HEK293T (cell line): ENCODE measurements at places on chromosomes 2 and 18.

DNA sequence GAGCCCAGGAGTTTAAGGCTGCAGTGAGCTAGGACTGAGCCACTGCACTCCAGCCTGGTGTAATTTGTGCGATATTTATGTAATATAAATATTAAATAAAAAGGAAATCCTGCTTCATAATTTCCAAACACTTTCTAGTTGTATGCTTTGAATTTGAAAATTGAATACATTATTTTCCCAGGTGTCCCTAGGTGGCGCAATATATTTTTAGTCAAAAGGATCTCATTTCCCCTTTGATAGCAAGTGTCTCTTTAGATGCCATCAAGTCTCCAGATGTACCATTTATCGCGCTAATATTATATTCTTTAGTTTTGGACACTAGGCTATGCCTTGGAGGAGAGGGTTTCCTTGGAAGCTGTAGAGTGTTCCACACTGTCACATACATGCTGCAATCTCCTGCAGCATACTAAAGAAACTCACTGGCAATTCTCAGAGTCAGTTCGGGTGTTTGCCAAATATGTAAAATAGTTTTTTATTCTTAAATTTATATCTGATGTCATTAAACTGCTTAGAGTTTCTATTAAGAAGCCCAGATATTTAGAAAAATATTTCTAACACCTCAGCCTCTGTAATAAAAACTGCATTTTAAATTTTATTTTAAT, 5.6 kb upstream of the WDR7 start:
- DNase-seq, result no peak

GRCh38 chr2:100260712-100261620, 61.3 kb downstream of the LONRF2 start:
- peak; percentile 63 for DNase-seq

- no peak for DNase-seq
These were observed at the start of gene ATP6V1B1 for GRCh38 chr2:70935468-70936164. Gene ATP6V1B1, plus strand, starts transcription at chr2:70935900. Its CDS starts 55 bp downstream, at chr2:70935955.

- no peak for DNase-seq
These were observed 9.9 kb downstream of the TNP1 start for GRCh38 chr2:216849987-216850386.

DNA sequence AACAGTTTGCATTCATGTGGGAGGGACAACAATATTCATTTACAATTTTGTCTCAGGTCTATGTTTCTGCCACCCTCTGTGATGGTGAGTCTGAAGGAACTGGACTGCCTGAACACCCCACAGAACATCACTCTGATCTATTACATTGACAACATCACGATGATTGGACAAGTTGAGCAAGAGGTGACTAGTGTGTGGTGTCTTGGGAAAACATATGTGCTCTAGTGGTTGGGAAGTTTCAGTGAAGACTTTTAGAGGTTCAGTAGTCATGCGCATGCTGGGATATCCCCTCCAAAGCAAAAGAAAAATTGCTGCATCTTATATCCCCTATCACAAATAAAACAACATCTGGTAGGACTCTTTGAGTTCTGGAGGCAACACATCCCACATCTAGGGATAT, 18.6 kb upstream of the CTLA4 start:
- no peak for DNase-seq

GRCh38 chr2:195594248-195594647, 62.8 kb upstream of the SLC39A10 start:
- DNase-seq, result no peak

- DNase-seq, result no peak
These were observed 29.2 kb downstream of the SMAD7 start for GRCh38 chr18:48921305-48922225.

- no peak for DNase-seq
These were observed 143.0 kb upstream of the SOX11 start for GRCh38 chr2:5548991-5549715.

GRCh38 chr2:236089271-236090026, 78.7 kb downstream of the GBX2 start:
- DNase-seq, result no peak

- DNase-seq, result no peak
These were observed 15.9 kb downstream of the MYO7B start for GRCh38 chr2:127551221-127551930.

DNA sequence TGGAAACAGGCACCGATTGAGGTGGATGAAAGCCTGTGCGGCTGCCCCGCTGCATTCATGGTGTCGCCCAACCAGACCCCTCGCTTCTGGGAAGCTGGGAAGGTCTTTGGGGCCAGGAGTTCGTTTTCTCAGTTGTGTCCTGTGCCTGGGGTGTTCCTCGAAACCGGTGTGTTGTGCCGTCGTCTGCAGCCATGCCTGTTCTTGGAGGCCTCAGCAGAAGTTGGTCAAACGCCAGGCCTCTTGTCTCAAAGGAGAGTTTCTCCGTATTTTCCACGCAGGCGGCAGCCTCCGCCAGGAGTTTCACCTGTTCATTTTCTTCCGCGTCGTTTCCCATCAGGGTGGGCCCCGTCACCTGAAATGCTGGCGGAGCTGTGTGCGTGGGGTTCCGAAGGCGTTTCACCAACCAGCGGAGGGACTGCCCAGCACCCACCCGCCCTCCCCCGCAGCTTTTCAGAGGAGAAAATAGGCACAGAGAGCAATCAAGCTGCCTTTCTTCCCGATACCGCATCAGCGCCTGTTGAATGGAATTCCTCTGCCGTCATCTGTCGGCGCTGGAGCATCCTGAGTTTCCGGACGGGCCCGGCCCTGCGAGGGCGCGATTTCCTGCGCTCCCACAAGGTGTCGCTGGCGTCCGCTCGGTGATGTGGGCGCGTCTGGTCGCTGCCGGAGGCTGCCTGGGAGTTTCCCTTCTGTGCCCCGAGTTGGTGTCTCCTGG, 17.0 kb upstream of the NFATC1 start:
- peak; percentile 75 for DNase-seq

DNA sequence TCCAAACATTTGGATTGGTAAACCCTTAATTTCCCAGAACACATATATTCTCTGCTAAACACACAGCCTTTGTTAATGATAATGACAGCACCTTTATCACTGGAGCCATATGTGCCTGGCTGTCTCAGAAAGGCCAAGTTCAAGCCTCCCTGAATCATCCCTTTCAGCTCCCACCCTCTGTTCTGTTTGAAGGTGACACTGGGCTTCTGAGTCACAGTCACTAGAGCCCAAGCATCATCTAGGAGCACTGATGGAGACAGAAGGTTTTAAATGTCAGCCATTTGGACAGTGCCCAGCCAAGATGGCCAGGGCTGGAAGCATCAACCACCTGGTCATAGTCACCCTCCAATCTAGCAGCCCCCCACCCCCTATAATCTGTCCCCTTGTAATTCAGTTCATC, 80.6 kb downstream of the NRP2 start:
- DNase-seq, result no peak
